ENCODE measurements at places on chromosomes 7 and 10.

DNA sequence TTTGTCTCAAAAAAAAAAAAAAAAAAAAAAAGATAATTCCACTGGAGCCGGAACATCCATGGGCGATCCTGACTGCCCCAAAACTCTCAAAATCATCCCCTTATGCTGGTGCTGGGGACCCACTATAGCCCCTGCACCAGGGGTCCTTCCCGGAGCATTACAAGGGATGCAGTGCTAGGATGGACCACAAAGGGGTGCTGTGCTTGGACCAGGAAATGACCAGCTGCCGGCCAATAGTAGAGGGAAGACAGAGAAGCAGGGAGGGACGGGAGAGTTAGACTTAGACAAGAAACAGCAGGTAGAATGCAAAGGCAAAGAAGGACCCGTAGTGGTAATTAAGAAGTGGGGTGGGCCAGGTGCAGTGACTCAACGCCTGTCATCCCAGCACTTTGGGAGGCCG is 40.5 kb downstream of the RCC1L start:
- DNase-seq = no peak

GRCh38 chr7:9407816-9408215 is 974.4 kb downstream of the NXPH1 start:
- DNase-seq = no peak

DNA sequence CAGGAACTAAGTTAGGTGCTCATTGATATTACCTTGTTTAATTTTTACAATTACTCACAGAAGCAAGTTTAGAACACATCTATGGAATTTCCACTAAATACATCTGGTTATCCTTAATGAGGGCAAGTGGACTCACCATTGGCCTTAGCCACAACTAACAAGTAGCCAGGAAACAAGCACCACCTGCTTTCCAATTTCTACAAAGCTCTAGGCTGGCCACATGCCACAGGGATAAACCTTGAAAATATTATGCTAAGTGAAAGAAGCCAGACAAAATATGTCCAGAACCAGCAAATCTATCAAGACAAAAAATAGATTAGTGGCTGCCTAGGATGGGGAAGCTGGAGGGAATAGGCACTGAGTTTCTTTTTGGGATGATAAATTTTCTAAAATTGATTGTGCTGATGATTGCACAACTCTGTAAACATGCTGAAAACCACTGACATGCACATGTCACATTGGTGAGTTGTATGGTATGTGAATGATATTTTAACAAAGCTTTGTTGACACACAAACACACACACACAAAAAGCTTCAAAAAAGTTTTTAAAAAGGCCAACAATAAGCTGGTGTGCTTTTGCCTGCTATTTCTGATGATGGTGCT is 179.4 kb downstream of the CPEB3 start:
- DNase-seq = no peak

DNA sequence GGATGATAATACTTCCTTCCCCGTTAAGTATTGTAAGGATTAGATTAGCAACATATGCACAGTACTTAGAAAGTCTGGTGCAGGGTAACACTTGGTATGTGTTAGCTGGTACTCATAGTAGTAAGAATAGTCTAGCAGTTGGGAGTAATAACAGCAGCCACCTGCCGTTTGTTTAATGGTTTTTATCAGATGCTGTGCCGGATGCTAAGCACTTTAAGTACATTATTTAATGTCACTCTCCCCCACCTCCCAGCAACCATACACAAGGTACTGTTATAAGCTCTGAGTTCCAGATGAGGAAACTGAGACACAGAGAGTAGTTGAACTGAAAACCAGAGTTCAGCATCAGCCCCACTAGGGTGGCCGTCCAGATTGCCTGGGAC is 60.1 kb downstream of the ZMIZ1 start:
- no peak for DNase-seq

DNA sequence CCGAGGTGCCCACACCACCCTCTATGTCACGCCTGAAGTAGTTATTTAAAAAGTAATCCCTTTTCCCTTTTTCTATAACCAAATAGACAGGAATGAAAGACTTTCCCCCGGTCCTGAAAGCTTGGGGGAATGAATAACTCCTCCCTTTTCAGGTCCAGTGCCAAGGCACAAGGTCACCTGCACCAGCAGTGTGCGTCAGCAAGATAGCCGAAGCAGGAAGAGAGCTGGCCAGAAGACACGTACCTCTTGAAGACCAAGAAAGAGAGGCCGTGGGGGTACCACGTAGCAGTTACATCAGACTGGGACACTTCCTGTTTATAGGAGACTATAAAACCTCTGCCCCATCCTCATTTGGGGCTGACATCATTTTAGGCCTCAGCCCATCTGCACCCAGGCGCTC is 10.7 kb upstream of the AKR1B1 start:
- DNase-seq = no peak

DNA sequence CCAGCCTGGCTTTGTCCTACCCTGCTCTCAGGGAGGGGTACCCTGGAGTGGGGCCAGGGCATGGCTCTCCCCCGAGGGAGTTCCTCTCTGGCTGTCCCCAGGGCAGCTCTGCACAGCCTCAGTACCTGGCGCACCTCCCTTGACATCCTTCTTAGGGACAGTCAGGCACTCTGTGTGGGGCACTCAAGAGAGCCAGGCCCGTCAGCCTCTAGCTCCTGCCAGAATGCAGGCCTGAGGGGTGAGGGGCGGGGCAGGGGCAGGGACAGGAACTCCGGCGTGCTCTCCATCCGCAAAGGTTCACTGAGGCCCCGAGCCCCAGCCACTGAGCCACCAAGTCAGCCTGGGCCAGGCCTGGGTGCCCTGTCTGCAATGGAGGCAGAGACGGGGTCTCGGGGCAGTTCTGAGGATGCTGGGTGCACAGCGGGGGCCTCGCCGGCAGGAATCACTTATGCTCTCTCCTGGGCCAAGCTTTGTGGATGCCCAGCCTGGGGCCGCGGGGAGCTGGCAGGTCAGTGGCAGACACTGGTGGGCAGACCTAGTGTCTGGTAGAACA is 10.1 kb downstream of the LIMK1 start:
- no peak for DNase-seq

- no peak for DNase-seq
Measured at GRCh38 chr7:80279760-80280159, 145.1 kb downstream of the GNAI1 start.

- no peak for DNase-seq
Measured at GRCh38 chr10:6002809-6003510, 25.6 kb upstream of the IL15RA start.

DNA sequence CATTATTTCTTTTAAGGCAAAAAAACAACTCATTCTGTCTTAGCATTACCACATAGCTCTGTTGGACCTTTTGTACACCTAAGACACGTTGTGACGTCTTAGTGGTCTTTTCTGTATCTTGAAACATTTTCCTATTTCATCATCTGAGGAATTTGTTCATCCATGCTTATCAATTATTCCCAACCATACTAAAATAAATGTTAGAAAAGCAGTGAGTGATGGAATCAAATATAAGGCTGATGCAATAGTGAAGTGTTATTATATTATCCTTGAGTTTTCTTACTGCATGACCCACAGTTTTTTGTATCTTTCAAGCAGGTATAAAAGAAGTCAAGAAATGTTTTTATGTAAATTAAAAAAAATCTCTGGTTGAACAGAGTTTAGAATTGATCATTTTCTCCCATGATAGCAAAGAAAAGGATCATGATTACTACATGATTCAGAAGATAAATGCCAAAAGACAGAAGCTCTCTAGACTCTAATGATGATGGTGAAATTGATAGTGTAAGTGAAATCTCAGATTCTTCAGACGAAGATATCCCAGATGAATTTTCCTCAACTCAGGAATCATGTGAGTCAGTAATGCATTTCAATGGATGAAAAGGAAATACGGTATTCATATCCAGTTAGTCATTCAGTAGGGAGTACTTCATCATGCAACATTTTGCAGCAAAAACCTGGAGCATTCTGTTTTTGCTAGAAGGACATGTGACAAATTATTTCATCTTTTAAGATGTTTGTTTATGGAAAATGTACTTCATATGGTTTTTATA is 51.4 kb downstream of the CELF2 start:
- DNase-seq = no peak

DNA sequence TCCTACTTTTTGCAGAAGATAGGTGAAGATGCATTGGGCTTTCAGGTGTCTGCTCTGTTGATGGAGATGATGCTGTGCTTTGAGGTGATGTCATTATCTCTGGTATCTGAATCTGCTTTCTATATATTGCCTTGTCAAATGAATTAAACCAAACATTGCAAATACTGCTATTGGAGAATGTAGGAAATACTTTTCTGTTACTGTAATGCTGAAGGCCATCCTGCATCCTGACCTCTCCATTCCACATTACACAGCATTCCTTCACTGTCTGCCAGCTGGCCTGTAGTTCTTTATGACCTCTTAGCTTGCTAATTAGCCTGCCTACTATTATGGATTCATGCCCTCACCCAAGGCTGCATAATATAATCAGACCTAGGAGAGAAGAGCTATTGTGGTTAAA is 73.2 kb downstream of the VCL start:
- no peak for DNase-seq

GRCh38 chr7:45224832-45225231 is 67.2 kb downstream of the RAMP3 start:
- DNase-seq = no peak

GRCh38 chr10:71262027-71262426 is 49.7 kb downstream of the UNC5B start:
- DNase-seq = no peak

GRCh38 chr10:131242007-131242406 is 69.5 kb downstream of the TCERG1L start:
- DNase-seq = no peak

- DNase-seq = no peak
Measured at GRCh38 chr10:124655191-124656112, 88.7 kb downstream of the FAM53B start.

- no peak for DNase-seq
Measured at GRCh38 chr7:126533715-126534114, 719.0 kb downstream of the GRM8 start.

- DNase-seq = no peak
Measured at GRCh38 chr10:92125144-92125543, 165.7 kb downstream of the CPEB3 start.

GRCh38 chr7:135845415-135846075 is 96.9 kb upstream of the FAM180A start:
- no peak for DNase-seq

- no peak for DNase-seq
Measured at GRCh38 chr7:64905133-64905532, 2.1 kb downstream of the ZNF273 start.

GRCh38 chr10:124737708-124738107 is 6.5 kb downstream of the FAM53B start:
- DNase-seq = no peak

GRCh38 chr7:45978731-45979211 is 57.7 kb upstream of the IGFBP3 start:
- no peak for DNase-seq

GRCh38 chr7:137080516-137081203 is 212.2 kb downstream of the CHRM2 start:
- no peak for DNase-seq

DNA sequence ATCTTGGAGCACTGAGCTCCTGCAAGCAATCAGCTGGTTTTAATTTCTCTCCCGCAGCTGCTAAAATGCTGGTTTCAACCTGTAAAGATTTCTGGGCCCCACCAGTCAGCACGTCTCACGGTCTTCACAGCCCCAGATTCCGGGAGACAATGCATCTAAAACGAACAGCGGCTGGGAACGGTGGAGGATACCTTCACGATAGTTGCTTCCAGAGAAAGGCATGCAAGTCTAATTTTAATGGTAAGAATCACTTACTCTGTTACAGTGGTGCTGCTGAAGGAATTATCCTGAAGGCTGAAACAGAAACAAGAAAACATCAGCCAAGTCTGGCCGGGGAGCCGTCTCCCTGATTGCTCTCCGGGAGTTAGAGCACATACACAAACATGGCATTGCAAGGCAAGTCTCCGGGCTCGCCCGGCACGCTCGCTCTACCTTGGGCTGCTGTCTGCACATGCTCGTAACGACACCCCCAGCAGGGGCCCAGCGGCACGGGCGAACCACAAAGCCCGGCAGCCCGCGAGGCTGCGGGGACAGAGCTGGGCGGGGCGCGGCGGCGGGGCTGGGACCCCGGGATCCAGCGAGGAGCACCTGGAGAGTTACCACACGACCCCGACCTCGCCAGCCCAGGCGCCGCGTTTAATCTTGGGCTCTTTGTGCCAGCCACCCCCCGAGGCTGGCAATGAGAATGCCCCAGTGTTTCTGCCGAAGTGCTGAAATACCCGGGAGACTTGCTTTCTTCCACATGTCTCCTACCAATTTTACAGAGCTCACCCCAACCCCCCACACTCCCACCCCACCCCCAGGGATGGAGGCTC is at the start of gene FAM13C:
Gene FAM13C, minus strand, starts transcription at position 406 of the 815 bp plus-strand sequence. Its CDS starts 89 bp downstream, at position 317.
- DNase-seq = no peak

- DNase-seq = no peak
Measured at GRCh38 chr7:158468181-158468580, 119.4 kb downstream of the PTPRN2 start.

DNA sequence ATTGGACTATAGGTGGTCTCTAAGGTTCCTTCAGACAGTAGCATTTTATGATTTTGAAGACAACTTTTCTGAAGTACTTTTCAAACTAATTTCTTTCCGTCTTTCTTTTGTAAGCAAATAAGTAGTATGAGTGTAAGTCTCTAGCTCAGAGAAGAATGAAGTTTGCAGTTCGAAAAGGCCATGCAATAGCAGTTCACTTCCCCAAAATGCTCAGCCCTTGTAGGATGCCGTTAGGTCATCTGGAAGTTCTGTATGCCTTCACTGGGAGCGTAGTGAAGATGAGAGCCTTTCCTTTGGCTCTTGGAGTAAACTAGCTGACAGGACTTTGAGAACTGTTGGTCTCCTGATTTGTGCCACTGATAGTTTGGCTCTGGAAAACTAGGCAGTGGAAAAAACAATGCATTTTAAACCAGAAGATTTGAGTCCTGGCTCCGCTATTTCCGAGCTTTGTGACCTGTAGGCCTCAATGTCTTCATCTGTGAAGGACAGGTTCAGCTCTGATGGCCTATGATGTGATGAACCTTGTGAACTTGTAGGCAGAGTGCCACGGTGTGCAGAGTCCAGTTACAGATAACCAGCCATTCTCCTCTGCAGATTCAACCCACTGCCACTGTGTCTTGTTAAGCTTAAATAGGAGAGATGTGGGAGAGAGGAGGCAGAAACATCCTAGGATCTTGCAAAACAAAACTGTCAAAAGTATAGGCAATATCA is 18.8 kb downstream of the SGPL1 start:
- no peak for DNase-seq

- DNase-seq = no peak
Measured at GRCh38 chr7:24438232-24438631, 135.0 kb upstream of the PALS2 start.

DNA sequence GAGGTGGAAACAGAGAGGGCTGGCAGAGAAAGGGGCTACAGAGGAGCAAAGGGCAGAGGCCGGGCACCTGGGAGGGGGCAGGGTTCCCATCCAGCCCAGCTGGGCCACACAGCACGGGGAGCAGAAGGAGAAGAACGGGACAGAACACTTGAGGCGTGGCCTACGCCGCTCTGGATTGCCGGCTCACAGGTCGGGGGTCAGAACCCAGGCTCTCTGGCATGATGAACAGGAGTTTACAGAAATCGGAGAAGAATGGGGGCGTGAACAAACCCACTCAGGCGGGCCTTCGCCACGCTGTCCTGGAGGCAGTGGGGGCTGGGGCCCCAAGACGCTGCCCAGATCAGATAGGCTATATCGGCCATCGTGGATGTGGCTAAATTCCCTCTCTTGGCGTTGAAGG is 362.2 kb upstream of the SHH start:
- no peak for DNase-seq

GRCh38 chr7:17292843-17293242 is 5.6 kb upstream of the AHR start:
- no peak for DNase-seq

- DNase-seq = no peak
Measured at GRCh38 chr7:37728747-37729146, 45.2 kb downstream of the GPR141 start.

GRCh38 chr10:100970076-100970913 is 991 bp downstream of the SEMA4G start:
- DNase-seq = peak; percentile 45

Measured in activated CD8-positive, alpha-beta memory T cell treated with anti-CD3 and anti-CD28 coated beads, Interleukin-2, amount 50 U/mL, for 4 hours (primary cell).